Stimulated activated CD4-positive, alpha-beta T cell treated with anti-CD3 and anti-CD28 coated beads, Interleukin-1b, Interleukin-23, amount 100 ng/mL, for 48 hours (primary cell): ENCODE measurements at places on chromosomes 4 and X.

- DNase-seq, result no peak
These were observed 897.5 kb downstream of the PCDH7 start for GRCh38 chr4:31617667-31618066.

DNA sequence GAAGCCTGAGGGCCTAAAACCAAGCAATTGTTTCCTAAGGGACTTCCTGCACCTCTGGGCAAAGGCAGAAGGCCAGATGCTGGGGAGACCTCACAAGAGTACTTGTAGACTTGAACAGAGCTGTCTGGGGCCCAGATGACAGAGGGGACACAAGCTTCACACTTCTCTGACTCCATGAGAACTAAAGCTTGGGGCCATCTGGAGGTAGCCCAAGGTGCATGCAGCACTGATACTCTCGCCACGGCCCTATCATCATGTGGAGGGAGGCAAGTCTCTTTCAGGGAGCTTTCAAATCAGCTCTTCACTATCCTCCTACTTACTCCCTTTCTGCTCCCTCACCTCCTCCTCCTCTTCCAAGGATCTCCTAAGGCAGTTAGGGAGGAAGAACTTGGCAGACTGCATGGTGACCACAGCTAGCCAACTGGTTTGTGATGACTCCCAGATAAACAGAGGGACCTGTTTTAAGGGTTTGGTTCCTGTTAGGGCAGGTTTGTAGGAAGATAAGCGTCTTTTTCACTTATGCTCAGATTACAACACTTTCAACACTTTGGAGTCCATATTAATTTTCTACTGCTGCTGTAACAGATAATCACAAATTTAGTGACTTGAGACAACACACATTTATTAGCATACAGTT is 23.8 kb downstream of the MSL3 start:
- DNase-seq, result no peak

DNA sequence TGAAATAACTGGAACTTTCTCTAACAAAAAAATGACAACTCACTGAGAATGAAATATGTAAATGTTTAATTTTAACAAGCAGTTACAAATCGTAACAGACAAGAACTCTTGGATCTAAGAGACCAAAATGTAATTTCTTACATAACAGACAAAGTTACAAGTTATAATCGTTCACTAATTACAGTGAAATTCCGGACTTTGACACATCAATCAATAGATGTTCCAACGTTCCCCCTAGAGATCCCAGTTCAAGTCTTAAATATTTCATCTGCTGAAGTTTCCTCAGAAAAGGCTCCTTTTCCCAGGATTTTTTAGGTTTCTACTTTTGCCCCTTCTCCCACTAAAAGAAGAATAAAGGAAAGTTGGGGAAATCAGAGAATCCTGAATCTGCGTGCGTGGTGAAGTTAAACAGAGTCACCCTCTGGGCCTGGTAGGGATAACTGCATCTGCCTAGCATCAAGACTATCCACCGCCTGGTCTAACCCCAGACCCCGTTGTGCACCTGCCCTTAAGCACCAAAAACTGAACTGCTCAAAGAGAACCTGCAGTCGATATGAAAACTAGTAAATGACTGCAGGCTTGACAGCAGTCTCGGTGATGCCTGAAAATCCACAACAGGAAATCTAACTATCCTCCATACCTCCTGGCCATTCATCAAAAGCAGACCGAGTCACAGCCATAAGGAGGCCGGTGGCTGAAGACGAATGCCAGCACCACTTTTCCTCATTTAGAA is 2.3 kb downstream of the IRF2 start:
- peak; percentile 22 for DNase-seq

- no peak for DNase-seq
These were observed 68.4 kb downstream of the GATB start for GRCh38 chr4:151692443-151692782.

GRCh38 chrX:7318241-7318640 is 170.3 kb upstream of the PUDP start:
- DNase-seq, result no peak

- DNase-seq, result no peak
These were observed 1.2 kb upstream of the SLC7A11 start for GRCh38 chr4:138243369-138243768.

DNA sequence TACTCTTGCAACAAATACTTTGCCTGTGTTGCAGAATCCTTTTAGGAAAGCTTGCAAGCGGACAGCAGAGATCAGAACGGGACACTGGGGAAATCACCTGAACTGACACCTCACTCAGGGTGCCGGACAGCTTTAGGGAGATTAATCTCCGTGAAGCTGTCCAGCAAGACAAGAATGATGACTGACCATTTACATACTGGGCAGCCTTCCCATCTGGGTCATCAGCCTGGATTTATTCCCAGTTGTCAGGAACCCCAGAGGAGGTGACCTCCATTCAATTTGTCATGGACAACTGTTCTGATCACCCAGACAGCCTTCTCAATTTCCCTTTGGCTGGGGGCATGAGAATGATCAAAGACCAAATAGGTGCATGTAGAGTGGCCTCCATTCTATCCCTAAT is 93.0 kb upstream of the EGFL6 start:
- no peak for DNase-seq

DNA sequence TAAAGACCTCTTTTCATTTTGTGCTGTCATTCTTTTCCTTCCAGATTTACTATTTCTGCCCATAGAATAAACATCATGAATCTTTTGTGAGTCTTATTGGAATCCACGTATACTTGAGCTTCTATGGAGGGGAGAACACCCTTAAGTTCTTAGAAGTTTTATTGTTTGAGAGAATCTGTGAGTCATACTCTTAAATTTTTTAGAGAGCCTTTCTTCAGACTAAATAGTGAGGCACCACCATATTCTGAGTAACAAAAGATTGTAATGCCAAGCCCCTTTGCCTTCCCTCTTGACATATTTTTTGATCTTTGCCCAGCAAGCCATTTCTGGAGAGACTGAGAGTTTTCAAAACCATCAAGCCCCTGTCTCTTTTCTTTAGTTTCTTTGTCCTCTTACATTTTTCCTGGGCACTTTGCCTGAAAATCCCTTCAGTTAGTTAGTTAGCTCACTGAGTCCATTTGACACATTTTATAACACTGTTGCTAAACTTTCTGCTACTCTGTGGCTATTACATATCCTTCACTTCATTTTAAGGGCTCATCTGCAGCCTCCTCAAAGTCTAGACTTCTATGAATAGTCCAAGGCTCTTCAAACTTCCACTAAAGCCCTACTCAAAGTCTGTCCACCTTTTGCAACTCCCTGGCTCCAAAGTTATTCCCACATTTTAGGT is 65.3 kb upstream of the NDUFC1 start:
- DNase-seq, result no peak

- DNase-seq, result no peak
These were observed 129.6 kb downstream of the DCLK2 start for GRCh38 chr4:150207871-150208270.

DNA sequence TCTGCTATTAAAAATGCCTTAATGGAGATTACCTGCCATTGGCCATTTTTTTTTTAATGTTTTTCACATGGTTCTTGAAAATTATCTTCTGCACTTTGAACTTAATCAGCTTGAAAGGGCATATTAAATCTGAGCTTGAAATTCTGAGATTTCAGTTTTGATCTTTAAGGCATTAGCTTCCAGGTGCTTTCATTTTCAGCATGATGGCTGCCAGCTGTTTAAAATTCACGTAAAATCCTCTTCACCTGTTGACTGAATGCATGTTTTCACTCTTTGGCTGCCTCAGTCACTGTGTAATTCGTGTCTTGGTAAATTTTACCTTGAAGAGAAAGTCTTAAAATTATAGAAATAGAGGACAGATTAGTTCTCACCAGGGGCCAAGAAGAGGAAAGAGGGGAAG is 39.6 kb downstream of the SMAD1 start:
- DNase-seq, result no peak

GRCh38 chr4:7034262-7035081 is 8.7 kb upstream of the TADA2B start:
- no peak for DNase-seq

- no peak for DNase-seq
These were observed 125.0 kb downstream of the ARHGAP6 start for GRCh38 chrX:11540532-11541377.

DNA sequence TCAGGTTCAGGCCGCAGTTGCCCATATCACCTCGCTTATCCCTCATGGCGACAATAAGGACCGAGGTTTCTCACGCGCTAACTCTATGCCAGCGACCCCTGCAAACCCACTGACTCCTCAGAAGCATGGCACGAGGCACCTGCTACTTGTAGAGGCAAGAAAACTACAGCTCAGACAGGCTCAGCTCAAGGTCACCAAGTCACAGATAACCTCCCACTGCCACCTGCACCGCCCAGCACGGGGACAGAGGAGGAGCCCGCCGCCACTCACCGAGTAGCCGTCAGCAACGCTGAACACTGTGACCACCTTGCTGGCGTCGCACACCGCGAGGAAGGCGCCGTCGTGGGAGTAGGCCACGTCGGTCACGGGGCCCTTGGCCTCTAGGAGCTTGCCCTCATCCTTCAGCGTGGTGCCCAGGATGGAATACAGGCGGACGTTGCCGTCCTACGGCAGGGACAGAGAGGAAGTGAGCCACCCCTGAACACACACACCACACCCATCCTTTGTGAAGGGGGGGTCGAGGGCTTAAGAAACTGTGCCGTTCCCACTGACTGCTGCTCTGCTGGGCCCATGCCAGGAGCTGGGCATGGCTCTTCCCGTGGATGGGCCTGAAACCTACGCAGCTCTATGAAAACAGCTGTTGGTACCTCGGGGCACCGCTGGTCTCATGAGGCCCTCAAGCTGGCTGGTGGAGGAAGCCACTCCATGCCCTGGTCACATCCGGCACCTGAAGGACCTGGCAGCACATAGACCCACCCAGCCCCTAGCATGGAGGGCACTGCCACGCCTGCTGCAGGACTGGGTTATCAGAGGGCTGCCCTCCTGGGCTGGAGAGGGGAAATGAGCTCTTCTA is 38.9 kb downstream of the WDR1 start:
- DNase-seq, result no peak

DNA sequence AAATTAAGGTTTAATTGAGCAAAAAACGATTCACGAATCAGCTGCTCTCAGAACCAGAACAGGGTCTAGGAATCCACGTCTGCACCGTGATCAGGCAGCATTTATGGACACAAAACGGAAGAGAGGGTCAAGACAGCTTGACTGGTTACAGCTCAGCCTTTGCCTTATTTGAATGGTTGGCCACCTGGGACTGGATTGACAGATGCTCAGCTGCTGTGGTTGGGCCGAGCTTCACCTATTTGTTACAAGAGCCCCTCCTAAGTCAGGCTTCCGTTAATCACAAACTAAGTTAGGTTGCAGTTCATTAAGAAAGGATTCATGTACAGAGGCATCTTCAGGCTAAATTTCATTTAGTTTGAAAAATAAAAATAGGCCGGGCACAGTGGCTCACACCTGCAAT is 50.6 kb upstream of the MAN2B2 start:
- no peak for DNase-seq

GRCh38 chrX:2521927-2522386 is 21.2 kb upstream of the DHRSX start:
- DNase-seq, result no peak

- no peak for DNase-seq
These were observed at the start of gene VSIG4 for GRCh38 chrX:66039944-66040343. Gene VSIG4 (minus strand): TSS chrX:66040080. CDS start chrX:66039998, 82 bp downstream.
